ENCODE measurements at places on chromosomes 1 and 21. TPM values are rescaled to one million over a fixed set of nuclear protein-coding genes. Genes with fewer than 3 reads are reported as not detected.

SLFNL1 gene
- 1.6 TPM for total RNA-seq

- DNase-seq = no peak
Measured at GRCh38 chr1:175744833-175745232, 1.4 kb upstream of the TNR start.

- DNase-seq = peak; percentile 4
Measured at GRCh38 chr1:117312453-117313138, 54.7 kb upstream of the MAN1A2 start.

DNA sequence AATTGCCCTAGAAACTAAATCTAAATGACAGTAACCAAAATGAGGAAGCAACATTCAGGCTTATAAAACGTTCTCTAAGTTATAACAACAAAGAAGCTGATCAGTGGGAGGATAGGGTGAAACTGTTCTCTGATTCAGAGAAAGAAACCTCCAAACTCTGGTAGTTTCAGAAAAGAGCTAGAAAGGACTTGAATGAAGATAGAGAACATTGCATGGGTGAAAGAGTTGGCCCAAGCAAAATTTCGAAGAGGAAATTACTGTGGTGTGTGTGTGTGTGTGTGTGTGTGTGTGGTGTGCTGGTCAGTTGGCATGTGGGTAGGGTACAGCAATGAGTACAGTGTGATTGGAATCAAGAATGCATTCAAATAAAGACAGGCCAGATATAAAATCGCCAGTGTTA, 16.5 kb upstream of the SPAG17 start:
- no peak for DNase-seq

- peak; percentile 64 for DNase-seq
Measured at GRCh38 chr1:172398970-172399755, 21.3 kb upstream of the C1orf105 start.

- no peak for DNase-seq
Measured at GRCh38 chr21:43619856-43620255, 39.4 kb downstream of the HSF2BP start.

Measured in hematopoietic multipotent progenitor cell (in vitro differentiated cells).